ENCODE measurements at places on chromosomes 6 and 20. TPM values are rescaled to one million over a fixed set of nuclear protein-coding genes. Genes with fewer than 3 reads are reported as not detected.

Gene OR2J3
- under 0.01 TPM for total RNA-seq

Gene MUC21
- total RNA-seq: not detected

Gene MYBL2
- total RNA-seq: 24.5 TPM

Gene LGSN
- not detected for total RNA-seq

Gene HLA-DPA1
- 0.33 TPM for total RNA-seq

Gene CLPSL2
- total RNA-seq: not detected

Gene TFAP2A
- total RNA-seq: not detected

Gene SLC35F1
- total RNA-seq: under 0.01 TPM

Gene FAXC
- total RNA-seq: 0.19 TPM

Gene C20orf144
- 0.10 TPM for total RNA-seq

Gene RBM24
- 4.0 TPM for total RNA-seq

Gene XKR7
- total RNA-seq: not detected

Gene MDN1
- total RNA-seq: 37.4 TPM

Gene SLPI
- total RNA-seq: not detected

Gene EPPIN
- not detected for total RNA-seq

Gene C6orf52
- total RNA-seq: not detected

Gene TXLNB
- 0.38 TPM for total RNA-seq

Measured in vein endothelial cell (primary cell).